EL (cell line): ENCODE measurements at places on chromosomes 7 and 10.

GRCh38 chr7:45060295-45060694 lies 28.5 kb downstream of the NACAD start:
- DNase-seq: no peak

GRCh38 chr10:517872-518475 lies 171.5 kb downstream of the DIP2C start:
- DNase-seq: no peak

DNA sequence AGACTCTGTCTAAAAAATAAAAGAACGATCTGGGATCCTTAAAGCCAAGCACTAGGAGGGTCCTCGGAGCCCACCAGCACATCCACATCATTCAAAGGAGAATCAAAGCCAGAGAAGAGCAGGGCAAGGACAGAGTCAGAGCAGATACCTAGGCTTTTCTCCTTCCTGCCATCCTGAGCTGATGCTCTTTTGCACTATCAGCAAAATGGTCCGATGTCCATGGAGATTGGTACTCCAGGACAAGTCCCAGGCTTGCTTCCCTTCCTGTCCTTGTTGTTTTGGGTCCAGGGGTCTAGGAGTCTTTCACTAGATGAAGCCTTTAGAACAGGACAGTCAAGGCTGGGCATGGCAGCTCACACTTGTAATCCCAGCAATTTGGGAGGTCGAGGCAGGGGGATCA lies 58.0 kb upstream of the ELN start:
- no peak for DNase-seq

DNA sequence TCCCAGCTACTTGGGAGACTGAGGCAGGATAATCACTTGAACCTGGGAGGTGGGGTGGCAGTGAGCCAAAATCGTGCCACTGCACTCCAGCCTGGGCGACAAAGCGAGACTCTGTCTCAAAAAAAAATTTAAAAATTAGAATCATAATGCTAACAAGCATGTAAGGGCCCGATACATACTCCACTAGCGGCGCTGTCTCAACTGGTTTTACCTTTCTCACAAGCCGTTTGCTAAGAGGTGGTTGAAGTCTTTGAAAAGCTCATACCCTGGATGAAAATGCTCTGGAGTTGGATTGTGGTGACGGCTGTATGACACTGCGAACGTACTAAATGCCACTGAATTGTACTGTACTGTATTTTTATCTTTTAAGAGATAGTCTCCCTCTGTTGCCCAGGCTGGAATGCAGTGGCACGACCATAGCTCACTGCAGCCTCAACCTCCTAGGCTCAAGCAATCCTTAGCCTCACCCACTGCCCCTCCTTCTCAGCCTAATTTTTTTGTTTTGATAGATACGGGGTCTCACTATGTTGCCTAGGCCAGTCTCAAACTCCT lies 29.9 kb downstream of the SPOCK2 start:
- no peak for DNase-seq

GRCh38 chr7:155918720-155919390 lies 106.6 kb upstream of the SHH start:
- peak; percentile 3 for DNase-seq

- DNase-seq: peak; percentile 44
Measured at GRCh38 chr7:82234457-82235049, 209.0 kb downstream of the CACNA2D1 start.

- DNase-seq: no peak
Measured at GRCh38 chr10:102676534-102677315, 32.4 kb downstream of the TRIM8 start.

- peak; percentile 81 for DNase-seq
Measured at GRCh38 chr7:137343281-137343841, at the start of gene PTN. Gene PTN (minus strand): TSS chr7:137343733. CDS start chr7:137254973, 88,760 bp downstream.

- DNase-seq: no peak
Measured at GRCh38 chr10:114380060-114380459, 24.2 kb downstream of the AFAP1L2 start.

DNA sequence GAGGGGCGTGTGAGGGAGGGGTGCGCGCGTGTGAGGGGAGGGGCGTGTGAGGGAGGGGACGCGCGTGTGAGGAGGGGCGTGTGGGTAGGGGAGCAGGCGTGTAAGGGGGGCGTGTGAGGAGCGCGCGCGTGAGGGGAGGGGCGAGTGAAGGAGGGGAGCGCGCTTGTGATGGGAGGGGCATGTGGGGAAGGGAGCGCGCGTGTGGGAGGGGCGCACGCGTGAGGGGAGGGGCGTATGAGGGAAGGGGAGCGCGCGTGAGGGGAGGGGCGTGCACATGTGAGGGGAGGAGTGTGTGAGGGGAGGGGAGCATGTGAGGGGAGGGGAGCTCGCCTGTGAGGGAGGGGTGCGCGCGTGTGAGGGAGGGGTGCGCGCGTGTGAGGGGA lies 19.1 kb downstream of the MXI1 start:
- peak; percentile 87 for DNase-seq

DNA sequence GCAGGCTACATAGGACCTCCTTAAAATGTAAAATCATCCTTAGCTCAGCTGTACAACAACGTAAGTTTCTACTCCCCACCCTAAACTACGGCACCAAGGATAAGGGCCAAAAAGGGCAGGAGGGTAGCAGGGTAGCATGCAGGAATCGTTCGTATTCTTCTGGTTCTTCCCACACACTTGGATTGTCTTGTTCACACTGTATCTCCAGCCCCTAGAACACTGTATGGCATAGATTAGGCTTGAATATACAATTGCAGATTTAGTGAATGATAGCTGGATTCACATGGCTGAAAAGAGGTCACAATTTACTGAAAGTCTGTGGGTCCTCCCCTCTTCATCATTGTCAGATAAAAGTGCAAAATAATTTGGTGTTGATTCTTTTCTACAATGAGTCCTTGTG lies 28.2 kb upstream of the PRKAR2B start:
- no peak for DNase-seq

- no peak for DNase-seq
Measured at GRCh38 chr10:107230887-107231286, 66.4 kb upstream of the SORCS1 start.

GRCh38 chr10:86480571-86480970 lies 41.0 kb downstream of the WAPL start:
- DNase-seq: no peak

DNA sequence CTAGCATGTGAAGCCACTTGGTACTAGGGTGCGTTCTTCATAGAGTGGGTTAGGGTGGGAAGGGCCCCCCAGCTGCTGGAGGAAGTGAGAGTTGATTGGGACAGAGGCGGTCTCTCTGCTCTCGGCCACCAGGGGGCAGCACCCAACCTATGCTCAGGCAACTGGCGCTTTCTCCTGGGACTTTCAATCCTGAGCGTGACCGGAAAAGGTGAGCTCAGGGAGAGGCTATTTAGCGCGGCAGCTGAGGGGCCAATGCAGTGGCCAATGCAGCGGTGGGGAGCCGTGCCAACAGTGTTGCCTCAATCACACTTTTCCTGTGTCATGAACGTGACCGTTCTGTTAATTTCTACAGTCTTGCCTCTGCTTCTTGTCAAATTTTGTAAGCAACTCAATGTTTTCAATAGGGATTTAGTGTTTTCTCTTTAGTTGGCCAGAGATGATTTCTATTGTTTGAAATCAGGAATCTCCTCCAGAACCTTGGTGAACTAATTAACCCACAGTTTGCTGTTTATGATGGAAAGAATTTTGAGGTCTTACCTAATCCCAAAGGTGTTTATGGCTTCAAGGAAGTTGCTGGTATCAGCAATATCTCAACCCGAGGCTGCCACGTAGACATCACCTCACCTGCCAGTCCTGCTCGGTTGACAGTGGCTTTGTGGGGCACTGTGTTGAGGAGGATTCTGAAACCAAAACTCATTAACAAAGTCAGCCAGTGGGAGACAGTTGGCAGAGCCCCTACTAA lies 67.9 kb upstream of the PDZD8 start:
- peak; percentile 84 for DNase-seq

DNA sequence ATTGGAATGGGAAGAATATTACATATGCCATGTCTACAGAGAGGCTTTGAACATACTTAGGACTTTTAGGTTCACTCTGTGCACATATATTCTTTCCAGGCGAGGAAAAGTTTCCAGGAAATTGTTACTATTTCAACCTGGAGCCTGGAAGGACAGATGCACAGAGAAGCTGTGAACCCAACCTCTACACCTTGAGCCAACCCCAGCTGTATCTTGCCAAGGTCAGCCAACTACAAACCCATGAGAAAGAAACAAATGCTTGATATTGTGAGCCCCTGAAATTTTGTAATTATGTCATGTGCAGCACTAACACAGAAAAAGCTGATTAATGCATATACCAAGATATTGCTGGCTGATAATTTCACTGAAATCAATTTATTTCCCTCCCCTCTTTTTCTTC lies 404.9 kb downstream of the GLRX3 start:
- DNase-seq: no peak

DNA sequence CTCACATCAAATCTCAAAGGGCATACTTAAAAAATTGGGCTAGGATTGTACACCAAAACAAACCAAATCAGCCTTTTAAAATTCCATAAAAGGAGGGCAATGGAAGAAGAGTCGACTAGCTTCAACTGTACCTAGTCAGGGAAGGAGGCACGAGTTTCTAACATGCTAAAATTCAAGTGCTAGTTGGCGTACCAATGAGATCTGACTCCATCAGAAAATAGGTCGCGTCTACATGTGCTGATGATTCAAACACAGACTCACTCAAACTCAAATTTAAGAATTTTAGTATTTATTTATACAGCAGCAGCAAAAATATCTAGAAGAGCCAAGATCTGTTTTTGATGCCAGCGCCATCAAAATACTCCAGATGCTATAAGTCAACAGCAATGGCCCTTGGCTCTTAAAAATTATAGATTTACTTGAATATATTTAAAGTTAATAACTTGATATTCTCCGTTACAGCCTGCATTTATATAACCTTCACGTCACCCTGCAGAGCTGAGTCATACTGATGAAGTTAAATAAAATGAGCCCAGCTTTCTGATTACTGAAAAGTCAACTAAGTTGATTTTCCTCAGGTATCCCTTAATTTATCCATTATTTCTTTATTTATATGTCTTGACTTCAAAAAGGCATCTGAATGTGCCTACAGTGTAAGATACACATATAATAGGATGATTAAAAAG lies 302.1 kb upstream of the IMMP2L start:
- no peak for DNase-seq

GRCh38 chr7:34222722-34223121 lies 317.4 kb downstream of the BMPER start:
- DNase-seq: no peak

GRCh38 chr10:13649844-13650520 lies 63.2 kb downstream of the PRPF18 start:
- DNase-seq: no peak

- no peak for DNase-seq
Measured at GRCh38 chr7:11786186-11786585, 45.8 kb downstream of the THSD7A start.
